ENCODE measurements at places on chromosomes 4 and X. TPM values are rescaled to one million over a fixed set of nuclear protein-coding genes. Genes with fewer than 3 reads are reported as not detected.

Gene RGN
- not detected for total RNA-seq

Gene ESX1
- not detected for total RNA-seq

Gene RHOXF1
- not detected for total RNA-seq

Gene CT45A2
- not detected for total RNA-seq

Gene UGT2B17
- not detected for total RNA-seq

Gene NMU
- total RNA-seq = 0.97 TPM

Gene COQ2
- total RNA-seq = 20.2 TPM

Gene DKC1
- 211 TPM for total RNA-seq

Gene PNMA6E
- total RNA-seq = not detected

Gene TLR3
- total RNA-seq = 0.37 TPM

Gene MAGEB10
- not detected for total RNA-seq

Gene RTL5
- 2.6 TPM for total RNA-seq

Gene CT55
- total RNA-seq = not detected

Gene POU3F4
- total RNA-seq = not detected

Gene SRPX2
- 3.1 TPM for total RNA-seq

Gene GBA3
- total RNA-seq = not detected
